GM10248 (cell line): ENCODE measurements at places on chromosomes 1 and 21.
A peak's percentile ranks its signal among the peaks of the same experiment; 100 is the strongest.

GRCh38 chr1:181398544-181398943 is 84.8 kb upstream of the CACNA1E start:
- DNase-seq: peak; percentile 81

DNA sequence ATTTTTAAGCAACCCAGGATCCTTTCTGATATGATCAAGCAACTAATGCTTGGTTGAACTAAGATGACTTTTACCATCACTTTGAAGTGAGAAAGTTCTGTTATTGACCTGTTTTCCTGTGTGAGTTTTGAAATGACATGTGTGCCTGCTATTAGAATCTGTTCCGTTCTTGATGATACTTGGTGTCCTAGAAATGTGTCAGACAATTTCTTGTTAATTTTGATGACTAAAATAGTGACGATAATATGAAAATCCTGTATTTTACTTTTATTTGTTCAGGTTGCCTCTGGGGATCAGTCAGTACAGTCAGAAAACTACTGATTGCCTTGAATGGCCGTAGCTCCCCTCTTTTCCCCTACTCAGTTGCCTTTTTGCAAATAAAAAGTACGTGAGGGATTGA is 228.0 kb downstream of the RYR2 start:
- DNase-seq: no peak

DNA sequence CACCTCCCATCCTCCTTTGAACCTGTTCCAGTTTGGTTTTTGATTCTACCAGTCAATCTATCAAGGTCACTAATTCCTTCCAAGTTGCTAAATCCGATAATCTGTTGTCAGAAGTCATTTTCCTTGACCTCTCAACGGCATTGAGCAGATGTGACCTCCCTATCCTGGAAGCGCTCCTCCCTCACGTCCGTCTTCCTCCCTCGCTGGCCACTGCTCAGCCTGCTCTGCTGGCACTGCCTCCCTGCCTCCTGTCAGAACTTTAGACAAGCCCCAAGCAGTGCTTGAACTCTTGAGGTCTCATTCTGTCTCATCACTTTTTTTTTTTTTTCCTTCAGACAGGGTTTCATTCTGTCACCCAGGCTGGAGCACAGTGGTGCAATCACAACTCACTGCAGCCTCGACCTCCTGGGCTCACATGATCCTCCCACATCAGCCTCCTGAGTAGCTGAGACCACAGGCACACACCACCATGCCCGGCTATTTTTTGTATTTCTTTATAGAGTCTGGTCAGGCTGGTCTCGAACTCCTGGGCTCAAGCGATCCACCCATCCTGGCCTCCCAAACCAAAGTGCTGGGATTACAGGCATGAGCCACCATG is 4.4 kb upstream of the ACOT7 start:
- no peak for DNase-seq

- DNase-seq: no peak
Measured at GRCh38 chr1:209641832-209642172, 10.4 kb downstream of the LAMB3 start.

GRCh38 chr1:201625226-201625761 is 86.4 kb downstream of the NAV1 start:
- no peak for DNase-seq

DNA sequence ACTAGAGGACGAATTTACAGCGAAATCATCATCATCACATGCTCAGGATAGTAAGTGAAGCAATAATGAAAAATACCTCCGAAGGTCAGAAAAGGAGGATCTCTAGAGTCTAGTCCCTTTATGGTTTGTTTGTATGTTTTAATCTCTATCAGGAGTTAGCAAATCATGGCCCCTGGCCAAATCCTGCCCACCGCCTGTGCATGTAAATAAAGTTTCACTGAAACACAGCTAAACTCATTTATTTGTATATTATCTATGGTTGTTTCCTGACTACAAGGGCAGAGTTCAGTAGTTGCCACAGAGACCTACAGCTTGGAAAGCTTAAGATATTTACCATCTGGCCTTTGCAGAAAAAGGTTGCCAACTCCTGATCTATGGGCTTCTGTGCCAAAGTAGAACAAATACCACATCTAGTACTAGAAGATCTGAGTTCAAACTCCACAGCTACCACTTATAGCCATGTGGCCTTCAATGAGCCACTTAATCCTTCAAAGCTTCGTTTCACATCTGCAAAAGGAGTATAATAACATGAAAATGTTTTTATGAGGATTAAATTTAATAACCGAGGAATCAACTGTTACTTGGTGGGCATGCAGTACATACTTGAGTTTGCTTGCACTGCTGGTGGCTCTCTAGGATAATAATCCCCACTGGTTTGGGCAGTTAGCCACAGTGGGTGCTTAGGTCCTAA is 94.0 kb upstream of the KIF26B start:
- no peak for DNase-seq

DNA sequence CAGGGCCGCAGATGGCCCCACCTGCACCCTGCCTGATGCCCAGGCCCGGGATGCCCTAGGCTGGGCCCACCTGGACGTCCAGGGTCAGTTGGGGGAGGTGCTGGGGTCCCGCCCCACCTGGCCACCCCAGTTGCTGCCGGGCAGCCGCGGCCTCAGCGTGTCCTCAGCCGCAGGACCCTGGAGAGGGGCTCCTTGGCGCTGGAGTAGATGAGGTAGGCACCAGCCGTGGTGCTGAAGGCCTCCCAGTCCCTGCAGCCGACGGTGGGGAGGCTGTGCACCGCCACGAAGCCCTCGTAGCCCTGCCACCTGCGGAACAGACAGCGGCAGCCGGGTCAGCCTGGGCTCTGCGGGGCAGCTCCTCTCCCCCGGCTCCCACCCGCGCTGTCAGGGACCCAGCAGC is 40.4 kb downstream of the KRTAP10-1 start:
- no peak for DNase-seq

DNA sequence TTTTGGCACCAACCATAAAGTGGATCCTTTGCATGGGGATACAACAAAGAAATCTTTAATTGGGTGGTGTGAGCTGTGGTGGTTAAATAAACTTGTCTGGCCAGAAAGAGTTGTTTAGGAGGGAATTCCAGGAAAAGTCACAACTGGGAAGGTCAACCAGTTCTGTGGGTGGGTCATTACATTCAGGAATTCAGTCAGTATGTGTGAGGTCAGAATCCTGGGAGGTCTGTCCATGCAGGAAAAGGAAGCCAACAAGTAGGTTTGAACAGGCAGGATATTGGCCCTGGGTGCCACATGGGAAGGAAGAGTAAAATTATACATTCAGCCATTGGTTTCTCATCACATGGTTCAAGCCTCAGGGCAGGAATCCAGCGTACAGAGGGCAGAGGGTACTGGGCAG is 162.3 kb upstream of the ADAMTS5 start:
- DNase-seq: no peak

- DNase-seq: no peak
Measured at GRCh38 chr21:16573578-16573977, 843.8 kb downstream of the USP25 start.
